Nucleus accumbens (tissue), 56 donors: ENCODE measurements at places on chromosomes 2 and 18.

- no peak for DNase-seq
These were observed 304.3 kb downstream of the CDCA7 start for GRCh38 chr2:173658946-173659371.

GRCh38 chr2:172404824-172405223 is 22.6 kb upstream of the ITGA6 start:
- no peak for DNase-seq

- DNase-seq, result no peak
These were observed 710.0 kb upstream of the ID2 start for GRCh38 chr2:7971841-7972240.

DNA sequence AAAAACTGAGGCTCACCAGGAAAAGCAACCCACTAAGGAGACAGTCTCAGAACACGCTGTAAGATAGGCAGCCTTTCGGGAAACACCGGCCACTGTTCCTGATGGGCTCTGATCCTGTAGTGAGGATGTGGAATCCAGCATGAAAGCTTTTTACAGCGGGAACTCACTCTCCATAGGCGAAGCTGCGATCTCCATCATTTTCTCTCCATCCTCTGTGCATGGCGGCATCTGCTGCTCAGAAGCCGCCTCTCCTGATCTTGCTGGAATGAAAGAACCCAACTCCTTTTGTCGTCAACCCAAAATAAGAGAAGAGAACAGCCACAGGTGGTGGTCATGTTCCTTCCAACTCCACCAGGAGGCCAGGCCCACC is 49.9 kb downstream of the TMEM18 start:
- DNase-seq, result no peak

- DNase-seq, result no peak
These were observed 310.8 kb downstream of the TGIF1 start for GRCh38 chr18:3760741-3761140.

- no peak for DNase-seq
These were observed 331 bp downstream of the SERPINE2 start for GRCh38 chr2:224038830-224039079.

- DNase-seq, result no peak
These were observed 4.9 kb upstream of the IL1B start for GRCh38 chr2:112841295-112842044.

GRCh38 chr2:19775315-19775714 is 126.5 kb downstream of the TTC32 start:
- no peak for DNase-seq

DNA sequence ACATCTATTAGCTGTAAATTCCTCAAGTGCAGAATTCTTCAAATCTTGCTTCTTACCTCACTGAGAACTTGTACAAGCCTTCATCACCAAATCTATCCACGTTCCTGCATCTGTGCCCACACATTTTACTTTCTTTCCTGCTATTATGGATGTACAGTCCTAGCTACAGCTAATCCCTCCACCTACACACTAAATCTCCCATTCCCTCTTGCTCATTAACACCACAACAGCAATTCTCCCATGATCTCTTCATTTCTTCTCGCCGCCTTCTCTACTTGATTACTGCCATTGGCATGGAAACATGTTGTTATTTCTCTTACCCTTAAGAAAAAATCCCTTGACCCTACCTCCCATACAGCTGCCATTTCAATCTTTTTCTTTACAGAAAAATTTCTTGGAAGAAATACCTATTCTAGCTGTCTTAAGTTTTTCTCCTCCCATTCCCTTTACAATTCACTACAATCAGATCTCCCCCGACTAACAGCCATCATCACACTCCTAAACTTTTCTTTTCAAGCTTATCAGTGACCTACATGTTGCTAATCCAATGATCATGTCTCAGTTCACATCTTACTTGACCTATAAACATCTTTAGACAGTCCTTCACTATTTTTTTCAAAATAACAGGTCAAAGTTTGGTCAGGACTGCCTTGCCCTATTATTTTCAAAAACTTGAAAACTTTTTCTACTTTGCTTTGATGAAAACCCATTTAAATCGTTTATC is 41.0 kb downstream of the ROCK2 start:
- DNase-seq, result no peak

GRCh38 chr2:219009294-219009693 is 16.1 kb upstream of the CRYBA2 start:
- no peak for DNase-seq

DNA sequence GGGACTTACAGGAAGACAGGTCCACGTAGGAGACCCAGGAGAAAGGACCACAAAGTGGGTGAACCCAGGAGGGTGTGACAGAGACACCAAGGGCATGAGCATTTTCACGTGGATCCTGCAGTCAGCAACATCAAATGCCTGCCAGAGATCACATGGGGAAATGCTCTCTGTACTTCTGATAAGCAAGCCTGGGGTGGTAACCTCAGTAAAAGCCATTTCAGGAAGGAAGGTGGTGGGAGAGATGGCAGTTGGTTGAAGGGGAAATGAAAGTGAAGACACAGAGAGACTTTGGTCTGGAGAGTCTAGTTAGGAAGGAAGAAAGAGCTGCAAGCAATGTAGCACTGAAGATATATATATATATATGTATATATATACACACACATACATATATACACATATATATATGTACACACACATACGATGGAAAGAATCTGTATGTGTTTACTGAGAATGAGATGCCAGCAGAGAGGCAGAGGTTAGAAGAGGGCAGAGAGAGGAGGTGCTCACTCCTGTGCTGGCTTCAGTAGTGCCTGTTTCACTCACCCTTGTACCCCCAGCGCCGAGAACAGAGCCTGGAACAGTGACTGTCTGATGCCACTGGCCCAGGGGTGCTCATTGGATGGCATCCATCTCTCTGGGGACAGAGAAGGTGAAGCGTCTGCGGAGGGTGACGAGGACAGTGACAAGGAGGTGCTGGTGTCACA is 314.9 kb downstream of the AFF3 start:
- no peak for DNase-seq

DNA sequence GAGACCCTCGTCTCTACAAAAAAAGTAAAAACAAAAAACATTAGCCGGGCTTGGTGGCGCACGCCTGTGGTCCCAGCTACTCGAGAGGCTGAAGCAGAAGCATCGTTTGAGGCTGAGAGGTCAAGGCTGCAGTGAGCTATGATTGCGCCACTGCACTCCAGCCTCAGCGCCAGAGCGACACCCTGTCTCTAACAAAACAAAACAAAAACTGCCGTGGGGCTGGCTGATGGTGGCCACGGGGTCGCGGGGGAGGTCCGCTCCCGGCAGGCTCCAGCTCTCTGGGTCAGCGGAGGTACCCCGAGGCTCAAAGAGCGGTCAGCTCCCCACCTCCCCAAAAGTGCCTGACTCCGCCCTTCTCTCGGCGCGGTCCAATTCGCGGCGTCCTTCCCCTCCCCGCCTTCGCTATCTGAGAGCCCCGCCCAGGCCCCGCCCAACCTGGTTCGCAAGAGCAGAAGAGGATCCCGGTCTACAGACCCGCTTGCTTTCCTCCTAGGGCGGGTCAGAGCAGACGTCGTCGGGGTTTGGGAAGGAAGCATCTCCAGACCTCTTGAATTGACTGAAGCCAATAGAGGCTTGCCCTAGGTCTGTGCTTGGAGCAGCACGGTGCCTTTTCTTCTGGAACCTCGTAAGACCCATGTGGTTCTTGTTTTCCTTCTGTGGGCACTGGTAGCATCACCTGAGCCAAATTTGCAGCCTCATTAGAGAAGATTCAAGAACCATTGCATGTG is 7.8 kb downstream of the RAX start:
- no peak for DNase-seq

DNA sequence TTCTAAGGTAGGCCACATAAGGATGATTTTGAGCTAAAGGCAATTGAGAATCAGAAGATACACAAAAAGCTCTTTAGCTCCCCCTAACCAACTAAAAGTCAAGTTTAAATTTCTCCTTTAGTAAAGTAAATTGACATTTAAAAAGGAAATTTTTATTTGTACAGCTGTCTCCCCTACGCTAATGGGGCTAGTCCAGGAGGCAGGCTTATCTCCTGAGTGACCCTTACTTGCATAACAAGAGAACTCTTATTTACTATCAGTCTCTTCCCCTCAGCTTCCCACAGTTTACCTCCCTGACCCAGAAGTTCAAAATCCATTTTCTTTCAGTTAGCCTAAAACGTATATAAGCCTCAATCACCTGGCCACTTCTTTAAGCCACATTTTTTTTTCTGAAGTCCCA is 1002.8 kb upstream of the NRXN1 start:
- no peak for DNase-seq

GRCh38 chr2:79259296-79259695 is 99.7 kb upstream of the REG3A start:
- no peak for DNase-seq

DNA sequence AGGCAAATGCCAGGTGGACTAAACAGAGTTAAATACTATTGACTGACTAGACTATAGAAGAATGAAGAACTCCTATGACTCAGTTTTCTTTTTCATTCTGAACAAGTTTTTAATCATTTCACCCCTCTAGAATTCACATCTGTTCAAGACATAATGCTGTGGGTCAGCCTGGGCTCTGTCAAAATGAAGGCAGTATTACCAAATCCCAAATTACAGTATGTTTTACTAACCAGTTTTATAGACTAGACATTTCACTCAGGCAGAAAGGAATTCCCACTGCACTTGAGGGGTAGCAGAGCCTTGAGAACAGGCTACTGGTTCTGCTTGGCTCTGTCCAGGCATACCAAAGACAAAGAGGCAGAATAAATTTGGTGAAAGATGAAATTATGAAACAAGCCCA is 511.7 kb downstream of the EPHA4 start:
- DNase-seq, result no peak

- no peak for DNase-seq
These were observed 241.0 kb downstream of the GLI2 start for GRCh38 chr2:120976501-120977307.

GRCh38 chr2:204933735-204934374 is 388.6 kb downstream of the PARD3B start:
- no peak for DNase-seq

DNA sequence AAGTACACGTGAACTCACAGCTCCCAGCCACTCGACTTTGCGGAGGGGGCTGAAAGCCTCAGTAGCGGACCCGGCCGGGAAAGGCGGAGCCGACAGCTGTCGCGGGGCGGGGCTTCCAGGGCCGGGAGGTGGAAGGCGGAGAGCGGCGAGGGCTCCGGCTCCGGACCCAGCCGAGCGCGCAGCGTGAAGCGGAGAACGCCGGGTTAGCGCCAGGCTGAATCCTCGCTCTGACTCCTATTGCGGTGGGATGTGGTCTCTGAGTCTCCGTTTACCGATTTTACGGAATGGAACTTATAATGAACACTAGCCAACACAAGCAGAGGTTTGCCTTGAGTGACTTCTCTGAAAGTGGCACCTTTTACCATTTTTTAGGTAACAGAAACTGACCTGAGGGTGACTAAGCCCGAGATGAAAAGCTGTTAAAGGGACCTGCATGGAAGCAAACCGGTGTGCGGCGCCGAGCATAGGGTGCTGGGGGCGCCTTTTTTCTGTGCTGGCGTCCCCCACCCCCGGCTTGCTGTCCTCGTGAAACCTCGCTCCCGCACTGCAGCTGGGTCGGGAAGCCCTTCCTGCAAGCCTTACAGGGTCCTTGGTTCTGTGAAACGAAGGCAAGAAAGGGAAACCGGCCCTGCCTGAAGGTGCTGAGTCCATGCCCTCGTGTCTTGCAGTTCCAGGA is 72.9 kb downstream of the EN1 start:
- no peak for DNase-seq

DNA sequence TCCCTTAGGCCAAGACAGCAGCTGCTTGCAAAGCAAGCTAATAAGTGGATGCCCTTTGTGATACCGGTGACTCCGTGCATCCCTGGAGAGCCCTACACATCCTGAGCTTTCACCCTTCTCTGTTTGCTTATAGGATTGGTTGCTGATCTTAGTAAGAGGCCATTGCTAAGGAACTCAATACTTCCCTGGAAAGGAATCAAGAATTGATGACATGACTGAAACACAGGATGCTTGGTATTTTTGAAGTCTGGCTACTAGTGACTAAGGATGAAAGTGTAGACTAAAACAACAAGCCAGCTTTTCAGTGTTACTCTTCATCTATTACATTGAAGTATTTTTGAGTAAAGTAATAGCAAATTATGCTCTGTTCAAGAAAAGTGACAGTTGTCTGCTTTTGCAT is 123.0 kb upstream of the SERPINE2 start:
- no peak for DNase-seq

DNA sequence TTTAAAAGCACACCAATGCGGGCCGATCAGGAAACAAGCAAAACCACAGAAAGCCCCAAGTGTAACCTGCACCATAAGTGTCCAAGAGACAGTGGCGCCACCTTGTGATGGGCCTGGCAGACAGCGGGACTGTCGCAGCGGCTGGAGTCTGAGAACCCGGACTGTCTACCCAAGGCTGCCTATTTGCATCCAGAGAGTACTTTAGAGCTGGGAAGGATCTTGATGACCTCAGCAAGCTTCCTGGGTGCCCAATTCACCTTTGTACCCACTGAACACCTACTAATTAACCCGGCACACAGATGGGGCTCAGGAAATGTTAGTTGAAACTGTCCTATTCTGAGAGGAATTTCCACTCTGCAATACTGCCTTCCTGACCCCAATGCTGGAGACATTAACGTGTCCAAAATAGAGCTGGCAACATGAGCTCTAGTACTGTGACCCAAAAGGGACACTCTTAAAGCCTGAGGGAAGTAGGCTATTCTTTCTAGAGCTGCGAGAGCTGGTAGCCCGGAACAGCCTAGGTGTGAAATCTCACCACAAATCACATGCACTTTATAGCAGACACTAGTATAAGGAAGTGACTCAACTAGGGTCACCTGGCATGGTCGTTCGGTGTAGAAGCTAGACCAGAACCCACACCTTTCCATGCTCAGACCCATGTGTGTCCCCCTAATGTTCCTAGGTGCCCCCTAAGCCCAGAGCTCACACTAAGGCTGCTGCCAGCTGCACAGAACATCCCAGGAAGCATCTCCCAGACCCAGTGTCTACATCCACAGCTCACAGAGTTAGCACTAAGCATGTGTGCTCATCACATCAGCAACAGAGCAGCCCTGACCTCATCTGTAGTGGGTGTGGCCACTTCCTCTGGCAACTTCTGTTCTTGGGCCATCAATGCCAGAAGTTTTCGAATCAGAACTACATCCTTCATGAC is 25.4 kb downstream of the POLR1A start:
- DNase-seq, result peak; percentile 49

- no peak for DNase-seq
These were observed 11.5 kb downstream of the SPRED2 start for GRCh38 chr2:65420712-65421431.

GRCh38 chr2:226877491-226877890 is 41.6 kb downstream of the RHBDD1 start:
- no peak for DNase-seq
